ENCODE measurements at places on chromosomes 3 and 15.
A peak's percentile ranks its signal among the peaks of the same experiment; 100 is the strongest.

DNA sequence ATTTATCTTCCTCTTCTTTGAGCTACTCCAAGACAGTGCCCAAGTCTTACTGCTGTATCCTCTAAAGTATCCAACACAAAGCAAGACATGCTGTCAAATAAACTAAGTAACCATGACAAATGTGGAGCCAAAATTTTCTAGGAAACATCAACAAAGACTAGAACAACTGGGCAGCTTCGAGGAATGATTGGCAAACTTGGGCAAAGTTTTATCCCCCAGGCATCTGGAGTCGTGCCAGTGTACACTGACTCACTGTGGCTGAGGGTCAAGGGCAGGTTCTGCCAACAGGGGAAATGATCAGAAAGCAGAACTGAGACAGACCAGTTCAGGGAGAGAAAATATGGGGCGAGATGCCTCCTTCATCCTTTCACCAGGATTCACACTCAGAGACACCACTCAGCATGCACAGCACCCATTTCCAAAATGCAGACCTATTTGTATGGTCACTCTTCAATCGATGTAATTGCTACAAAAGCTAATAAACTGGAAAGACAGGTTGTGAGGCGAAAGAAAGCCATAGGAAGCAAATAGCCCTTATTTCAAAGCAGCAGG lies 65.8 kb downstream of the MB21D2 start:
- no peak for DNase-seq

DNA sequence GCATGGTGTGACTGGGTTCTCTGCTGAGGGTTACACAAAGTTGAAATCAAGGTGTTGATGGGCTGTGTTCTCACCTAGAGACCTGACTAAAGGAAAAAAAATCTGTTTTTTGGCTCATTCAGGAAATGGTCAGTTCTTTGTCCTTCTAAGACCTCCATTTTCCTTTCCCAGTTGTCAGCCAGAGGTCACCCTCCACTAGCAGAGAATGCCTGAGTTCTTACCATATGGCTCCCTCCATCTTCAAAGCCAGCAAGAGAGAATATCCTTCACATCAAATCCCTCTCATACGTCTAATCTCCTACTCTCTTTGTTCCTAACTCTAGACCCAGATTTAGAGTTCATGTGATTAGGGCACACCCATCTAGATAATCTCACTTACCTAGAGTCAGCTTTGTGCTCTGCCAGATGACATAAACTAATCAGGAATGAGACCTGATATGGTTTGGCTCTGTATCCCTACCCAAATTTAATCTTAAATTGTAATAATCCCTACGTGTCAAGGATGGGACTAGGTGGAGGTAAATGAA lies 19.4 kb downstream of the ANKRD28 start:
- DNase-seq = no peak

GRCh38 chr15:49875392-49875791 lies 243.6 kb downstream of the ATP8B4 start:
- no peak for DNase-seq

- DNase-seq = no peak
Observed at GRCh38 chr3:180063783-180064182, 27.0 kb upstream of the PEX5L start.

- no peak for DNase-seq
Observed at GRCh38 chr15:48916721-48917120, 38.8 kb downstream of the EID1 start.

- no peak for DNase-seq
Observed at GRCh38 chr3:18723206-18723810, 298.2 kb upstream of the SATB1 start.

DNA sequence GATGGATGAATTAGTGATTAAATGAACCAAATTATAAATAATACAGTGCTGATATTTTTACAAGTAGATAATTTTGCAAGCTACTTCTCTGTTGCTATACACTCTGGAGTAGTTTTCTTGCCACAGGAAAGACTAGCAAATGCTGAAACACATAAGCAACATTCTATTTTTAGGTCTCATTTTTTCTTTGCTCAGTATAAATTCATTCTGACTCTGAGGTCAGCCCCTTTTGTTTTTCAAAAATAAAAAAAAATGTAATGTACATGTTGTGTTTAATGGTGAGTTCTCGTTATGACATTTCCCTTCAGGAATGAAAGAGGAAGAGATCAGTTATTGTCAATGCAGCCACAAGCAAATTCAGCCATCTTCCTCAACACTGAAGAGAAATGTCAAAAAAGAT lies 24.9 kb downstream of the GJD2 start:
- DNase-seq = no peak

DNA sequence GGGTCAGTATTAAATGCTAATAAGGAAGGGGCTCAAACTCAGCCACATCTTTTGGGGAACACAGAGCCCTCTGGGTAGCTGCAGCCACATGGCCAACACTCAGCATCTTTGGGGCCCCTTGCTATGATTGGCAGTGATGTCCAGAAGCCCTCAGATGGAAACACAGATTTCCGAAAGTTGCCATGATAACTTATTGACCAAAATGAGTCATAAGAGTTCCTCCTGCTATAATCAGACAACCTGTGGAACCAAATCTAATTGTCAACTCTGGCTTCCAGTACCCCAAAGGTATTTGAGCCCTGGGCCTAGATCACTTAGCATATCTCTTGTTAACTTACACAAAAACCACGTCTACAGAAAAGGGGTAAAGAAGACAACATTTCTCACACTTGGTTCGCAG lies 392.2 kb downstream of the KCNH8 start:
- no peak for DNase-seq

- DNase-seq = no peak
Observed at GRCh38 chr3:70433091-70433490, 120.7 kb upstream of the MDFIC2 start.

- DNase-seq = no peak
Observed at GRCh38 chr3:187027531-187028278, 97.4 kb downstream of the ST6GAL1 start.

GRCh38 chr3:186783731-186784515 lies 546 bp downstream of the EIF4A2 start:
- DNase-seq = peak; percentile 13

GRCh38 chr15:29278436-29279105 lies 8.9 kb upstream of the NSMCE3 start:
- no peak for DNase-seq

DNA sequence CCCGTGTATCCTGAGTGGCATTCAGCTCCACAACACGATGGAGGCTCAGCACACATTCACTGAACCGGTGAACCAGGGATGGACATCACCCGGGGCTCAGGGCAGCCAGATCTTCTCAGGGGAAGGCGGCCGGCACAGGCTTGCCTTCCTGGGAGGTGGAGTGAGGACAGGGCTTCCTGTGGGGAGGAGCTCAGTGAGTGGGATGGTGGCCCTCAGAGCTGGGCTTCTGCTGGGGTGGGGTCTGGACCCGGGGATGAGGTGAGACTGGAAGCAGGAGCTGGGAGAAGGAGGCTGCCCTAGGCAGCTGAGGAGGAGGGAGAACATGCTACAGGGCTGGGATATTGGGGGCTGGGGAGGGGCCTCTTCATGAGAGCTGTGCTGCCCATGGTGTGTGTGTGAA lies 58.5 kb upstream of the PRR23E start:
- no peak for DNase-seq

DNA sequence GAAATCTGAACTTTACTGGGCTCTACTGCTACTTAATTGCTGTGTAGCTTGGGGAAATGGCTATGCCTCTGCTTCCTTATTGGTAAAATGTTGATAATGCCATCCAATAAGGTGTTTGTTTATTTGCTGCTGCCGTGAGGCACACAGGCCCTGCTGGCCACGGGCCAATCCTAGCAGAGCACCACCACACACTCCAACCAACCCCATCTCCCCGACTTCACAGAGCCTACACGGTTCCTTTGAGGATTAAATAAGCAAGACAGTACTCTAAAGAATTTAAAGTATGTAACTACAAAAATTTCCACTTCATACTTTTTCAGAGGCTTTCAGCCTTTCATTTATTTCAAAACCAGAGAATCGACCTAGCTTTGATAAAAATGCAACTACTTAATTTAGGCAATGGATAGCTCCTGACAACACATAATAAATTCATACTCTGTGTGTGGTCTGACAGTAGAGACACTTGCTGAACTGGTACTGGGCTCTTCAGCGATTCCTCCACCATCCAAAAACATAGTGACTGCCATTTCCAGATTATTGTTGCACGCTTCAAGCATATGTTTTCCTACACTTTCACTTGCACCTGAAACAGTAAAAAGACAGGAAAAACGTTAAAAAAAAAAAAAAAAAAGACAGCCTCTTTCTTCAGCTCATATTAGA lies 25.3 kb downstream of the UBXN7 start:
- no peak for DNase-seq

DNA sequence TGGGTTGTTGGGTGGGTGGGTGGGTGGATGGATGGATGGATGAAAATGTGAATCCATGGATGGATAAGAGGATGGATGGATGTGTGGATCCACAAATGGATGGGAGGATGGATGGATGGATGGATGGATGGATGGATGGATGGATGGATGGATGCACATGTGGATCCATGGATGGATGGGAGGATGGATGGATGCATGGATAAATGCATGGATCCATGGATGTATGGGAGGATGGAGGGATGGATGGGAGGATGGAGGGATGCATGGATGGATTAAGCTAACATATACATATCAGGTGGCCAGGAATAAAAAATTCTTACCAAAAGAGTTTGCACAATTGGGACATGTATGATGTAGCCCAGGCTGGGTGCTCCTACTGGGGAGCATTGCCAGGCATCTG lies 195.3 kb downstream of the FEZF2 start:
- DNase-seq = no peak

DNA sequence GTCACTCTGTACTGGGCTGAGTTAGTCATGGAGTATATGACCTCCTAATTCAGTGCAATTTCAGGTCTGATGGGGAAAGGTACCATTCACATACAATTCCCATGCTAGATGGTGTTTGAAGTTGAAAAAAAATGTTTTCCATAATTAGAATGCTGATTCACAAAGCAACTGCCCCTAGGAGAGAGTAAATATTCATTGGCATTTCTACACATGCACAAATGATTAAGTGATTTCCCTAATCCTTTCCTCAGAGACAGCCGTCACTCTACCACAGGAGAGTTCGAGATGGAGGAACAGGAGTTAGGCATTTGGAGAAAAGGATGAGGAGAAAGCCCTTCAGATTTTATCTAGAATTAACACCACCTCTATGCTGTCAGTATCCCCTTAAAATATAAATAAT lies 32.5 kb downstream of the GADL1 start:
- no peak for DNase-seq

DNA sequence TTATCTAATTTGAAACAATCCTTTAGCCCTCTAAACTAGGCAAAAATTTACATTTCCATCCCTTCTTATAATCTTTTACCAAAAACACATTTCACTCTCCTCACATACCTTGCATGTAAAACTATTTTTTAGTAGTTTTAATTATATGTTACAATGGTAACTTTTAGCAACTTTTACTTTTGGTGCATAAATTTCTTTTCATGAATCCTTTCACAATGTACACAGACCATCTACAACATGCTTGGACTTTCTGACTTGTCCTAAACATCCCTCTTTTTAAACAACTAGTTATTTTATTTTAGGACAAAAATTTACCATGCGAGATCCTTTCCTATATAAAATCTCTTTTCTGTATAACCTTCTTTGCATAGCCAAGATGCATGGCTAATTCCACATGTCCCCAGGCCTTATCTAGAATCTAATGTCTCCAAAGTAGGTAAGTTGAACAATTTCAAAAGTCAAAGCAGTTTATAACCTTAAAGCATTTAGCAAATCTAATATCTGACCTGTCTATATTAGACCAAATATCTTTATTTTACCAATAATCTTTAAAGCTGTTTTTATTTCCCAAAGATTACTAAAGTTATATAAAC lies 14.4 kb upstream of the ALDH1L1 start:
- no peak for DNase-seq

DNA sequence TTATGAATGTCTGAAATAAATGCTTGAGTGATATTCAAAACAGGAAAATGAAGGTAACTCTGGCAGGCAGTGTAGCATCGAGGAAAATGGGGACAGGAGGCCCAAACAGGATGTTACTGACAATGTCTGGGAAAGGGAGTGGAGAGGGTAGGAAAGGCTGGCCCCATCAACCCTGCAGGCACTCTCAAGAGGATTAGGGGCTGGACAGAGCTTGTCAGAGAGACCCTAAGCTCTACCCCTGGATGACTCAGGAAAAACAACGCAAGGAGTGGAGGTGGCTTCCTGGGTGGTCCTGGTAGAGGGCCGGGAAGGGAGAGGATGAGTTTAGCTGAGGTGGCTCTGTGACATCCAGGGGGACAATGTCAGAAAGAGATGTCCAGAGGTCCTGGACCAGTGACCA lies 106.0 kb downstream of the RYK start:
- DNase-seq = no peak

GRCh38 chr3:18672561-18672960 lies 247.4 kb upstream of the SATB1 start:
- no peak for DNase-seq

GRCh38 chr3:81336470-81336869 lies 425.0 kb downstream of the GBE1 start:
- DNase-seq = no peak

GRCh38 chr3:106337116-106337515 lies 468.3 kb upstream of the CBLB start:
- no peak for DNase-seq

DNA sequence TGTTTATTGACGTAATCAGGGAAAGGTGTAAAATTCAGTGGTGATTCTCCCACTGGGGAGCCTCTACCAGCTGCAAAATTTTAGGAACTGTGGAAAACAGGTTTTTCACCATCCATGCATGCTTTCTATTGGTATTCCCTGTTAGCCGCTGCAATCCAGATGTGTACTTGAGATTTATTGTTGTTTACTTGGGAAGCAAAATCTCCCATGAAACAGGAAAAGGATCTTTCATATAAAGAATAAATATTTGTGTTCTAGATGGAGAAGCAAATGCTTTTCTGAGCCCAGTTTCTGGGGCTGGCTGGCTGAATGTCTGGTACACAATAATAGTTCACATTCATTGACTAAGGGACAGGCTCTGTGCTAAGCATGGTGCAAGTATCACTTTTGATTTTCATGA lies 144.6 kb upstream of the RASGRP1 start:
- no peak for DNase-seq

GRCh38 chr15:79025201-79025600 lies 65.4 kb downstream of the RASGRF1 start:
- DNase-seq = no peak

Data from NCI-H1048 (cell line).